Stimulated activated CD4-positive, alpha-beta T cell treated with anti-CD3 and anti-CD28 coated beads, Interleukin-4, amount 100 ng/mL, for 24 hours (primary cell): ENCODE measurements at places on chromosomes 7 and 10.

DNA sequence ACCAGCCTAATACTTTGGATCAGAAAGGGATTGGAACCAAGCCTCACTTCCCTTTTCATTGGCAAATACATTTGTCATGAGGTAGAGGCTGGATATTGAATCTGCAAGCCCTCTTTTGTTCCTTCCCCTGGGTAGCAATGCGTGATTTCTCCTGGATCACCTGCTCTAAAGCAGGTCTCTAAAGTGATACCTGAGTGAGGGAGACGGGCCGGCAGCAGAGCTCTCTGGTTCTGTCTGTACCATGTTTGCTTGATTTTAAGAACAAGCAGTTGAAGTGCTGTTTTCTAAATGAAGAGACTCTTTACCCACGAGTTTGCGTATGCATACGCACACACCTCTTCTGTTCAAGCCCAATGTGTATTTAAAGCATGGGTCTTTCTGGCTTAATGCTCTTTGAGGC, 41.1 kb downstream of the GARS1 start:
- no peak for DNase-seq

DNA sequence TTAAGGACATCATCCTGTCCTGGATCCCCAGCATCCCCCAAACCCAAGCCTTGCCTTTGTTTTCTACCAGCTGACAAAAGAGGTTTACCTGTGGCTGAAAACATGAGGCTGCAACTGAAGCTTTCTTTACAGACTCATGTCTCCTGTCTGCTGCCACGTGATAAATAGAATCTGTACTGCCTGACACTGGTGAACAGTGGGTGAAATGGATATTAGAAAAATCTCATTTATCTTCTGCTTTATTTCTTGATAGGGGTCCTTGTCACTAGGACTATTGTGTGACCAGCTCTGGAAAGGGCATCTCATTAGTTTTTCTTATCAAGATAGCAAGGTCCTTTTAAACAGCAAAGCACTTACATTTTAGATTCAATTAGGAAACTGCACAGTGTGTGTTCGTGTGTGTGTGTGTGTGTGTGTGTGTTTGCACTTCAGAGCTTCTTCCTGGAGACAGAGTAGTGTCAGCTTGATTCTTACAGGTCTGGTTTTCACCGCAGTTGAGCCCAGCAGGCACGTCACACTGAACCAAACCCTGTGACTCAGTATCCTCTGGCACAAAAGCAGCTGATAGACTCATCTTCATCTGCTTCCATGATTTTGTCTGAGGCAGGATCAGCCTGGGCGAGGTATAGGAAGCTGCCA, 373.5 kb upstream of the CELF2 start:
- DNase-seq, result no peak

DNA sequence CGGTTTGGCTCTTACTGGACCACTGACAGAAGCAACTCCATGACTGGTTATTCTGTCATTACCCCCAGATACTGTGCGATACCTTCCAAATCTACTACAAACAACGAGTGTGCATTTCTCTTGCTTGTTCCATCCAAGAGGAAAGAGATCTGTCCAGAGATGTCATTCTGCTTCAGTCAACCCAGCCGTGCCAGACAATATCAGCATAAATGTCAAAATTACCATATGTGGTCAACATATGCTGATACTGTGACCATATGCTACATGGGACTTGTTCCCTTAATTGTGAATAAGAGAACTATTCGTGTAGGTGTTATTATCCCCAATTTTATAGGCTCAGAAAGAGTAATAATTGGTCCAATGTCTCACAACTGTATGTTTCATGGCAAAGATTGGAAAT, 143.2 kb upstream of the PRSS1 start:
- DNase-seq, result no peak

DNA sequence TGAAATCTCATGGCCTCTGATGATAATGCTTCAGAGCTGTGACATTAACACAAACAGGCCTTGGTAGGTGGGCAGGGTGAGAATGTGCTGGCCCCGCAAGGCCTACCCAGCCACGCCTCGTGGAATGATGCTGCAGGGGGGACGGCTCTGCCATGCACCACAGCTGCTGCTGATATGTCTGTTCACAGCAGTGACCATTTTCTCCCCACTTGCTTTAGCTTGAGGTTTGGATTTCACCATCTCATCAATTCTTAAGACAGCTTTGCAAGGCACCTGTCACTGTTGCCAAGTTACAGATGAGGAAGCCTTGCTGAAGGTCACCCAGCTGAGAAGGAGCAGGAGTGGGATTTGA, 128.3 kb downstream of the PTPN20 start:
- DNase-seq, result no peak

- no peak for DNase-seq
Observed at GRCh38 chr10:34978080-34978479, 112.1 kb downstream of the CUL2 start.

- DNase-seq, result no peak
Observed at GRCh38 chr7:126185959-126186580, 1066.7 kb downstream of the GRM8 start.

GRCh38 chr10:97550336-97551149, 22.0 kb upstream of the ANKRD2 start:
- no peak for DNase-seq
